Hematopoietic multipotent progenitor cell treated with erythropoietin and hydrocortisone succinate and interleukin-3 and kit ligand, for 8 days (in vitro differentiated cells): ENCODE measurements at places on chromosomes 7 and 10.

- peak; percentile 41 for DNase-seq
These were observed 2.0 kb upstream of the SFTPA1 start for GRCh38 chr10:79608505-79609375.

- no peak for DNase-seq
These were observed 123.8 kb downstream of the CCDC71L start for GRCh38 chr7:106537119-106537518.

- DNase-seq: no peak
These were observed 97.2 kb downstream of the RALA start for GRCh38 chr7:39720586-39720985.

DNA sequence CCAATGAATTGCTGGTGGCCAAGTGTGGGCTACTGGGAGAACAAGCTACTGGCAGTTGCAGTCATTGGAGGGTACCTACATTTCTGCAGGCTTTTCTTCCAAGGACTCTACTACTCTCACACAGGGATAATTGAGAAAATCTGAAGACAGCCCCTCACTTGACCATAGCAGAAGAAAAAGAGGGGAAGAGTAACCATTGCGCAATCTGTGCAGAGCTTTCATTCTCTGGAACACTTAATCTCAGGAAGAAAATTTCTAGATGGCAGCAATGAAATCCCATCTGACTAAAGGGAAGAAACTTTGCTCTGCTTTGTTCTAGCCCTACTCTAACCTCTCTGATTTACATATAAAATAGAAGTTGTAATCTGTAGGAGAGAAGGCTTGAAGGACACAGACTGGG lies 1239.6 kb upstream of the SORCS1 start:
- DNase-seq: no peak

DNA sequence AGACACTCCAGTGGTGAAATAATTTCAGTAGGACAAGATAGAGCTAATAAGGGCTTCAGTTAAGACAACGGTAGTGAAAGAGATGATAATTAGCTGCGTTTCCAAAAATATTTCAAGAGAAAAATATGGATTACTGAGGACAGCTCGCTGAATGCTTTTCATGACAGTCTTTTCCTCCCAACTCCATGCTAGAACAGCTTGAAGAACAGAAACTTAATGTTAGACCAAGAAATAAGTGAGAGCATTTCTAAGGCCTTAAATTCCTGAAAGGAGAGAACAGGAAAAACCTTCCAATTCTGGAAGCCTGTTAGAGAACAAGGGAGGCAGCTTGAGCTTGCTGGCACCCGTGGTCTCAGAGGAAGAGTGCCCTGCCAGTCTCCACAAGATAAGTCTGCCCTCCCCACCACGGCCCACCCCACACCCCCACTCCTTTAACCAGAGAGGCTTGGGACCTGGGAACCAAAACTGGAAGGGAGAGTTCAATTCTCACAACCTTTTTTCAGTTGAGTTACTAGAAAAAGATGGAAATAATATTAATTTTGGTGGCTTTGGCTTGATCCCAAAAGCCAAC lies 1148.0 kb upstream of the CELF2 start:
- no peak for DNase-seq

- no peak for DNase-seq
These were observed 13.3 kb downstream of the KAT6B start for GRCh38 chr10:74839708-74840107.

- no peak for DNase-seq
These were observed 64.3 kb downstream of the MGMT start for GRCh38 chr10:129531195-129531968.

- no peak for DNase-seq
These were observed 11.5 kb upstream of the SLC29A3 start for GRCh38 chr10:71307469-71308085.

DNA sequence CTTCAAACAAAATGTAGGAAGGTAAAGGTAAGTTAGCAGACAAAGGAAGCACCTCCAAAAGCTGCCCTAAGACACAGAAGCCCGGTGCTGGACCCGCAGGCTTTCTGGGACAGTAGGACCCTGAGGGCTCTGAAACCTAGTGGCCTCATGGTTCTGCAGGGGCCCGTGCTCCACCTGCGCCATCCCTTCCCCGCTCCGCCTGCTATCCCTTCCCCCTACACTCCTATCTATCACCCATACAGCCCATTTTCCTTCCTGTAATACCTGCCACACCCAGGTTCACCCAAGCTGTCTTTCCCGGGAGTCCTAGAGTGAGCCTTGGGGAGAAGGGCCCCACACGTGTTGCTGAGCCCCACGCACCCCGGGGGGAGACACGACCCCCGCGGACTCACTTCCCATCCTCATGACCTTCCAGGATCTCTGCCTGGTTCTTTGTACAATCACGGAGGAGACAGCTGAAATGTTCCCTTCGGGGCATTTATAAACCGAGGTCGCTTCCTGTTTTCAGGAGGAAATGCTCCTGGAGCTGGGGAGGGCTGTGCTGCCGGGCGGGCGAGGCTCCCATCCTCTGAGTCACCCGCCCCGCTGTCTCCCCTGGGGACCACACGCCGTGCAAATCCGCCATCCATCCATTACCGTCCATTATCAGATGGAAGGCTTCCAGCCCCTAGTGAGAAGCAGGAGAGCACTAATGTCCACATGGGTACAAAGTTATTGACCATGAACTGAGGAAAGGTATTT lies 251.7 kb upstream of the PITRM1 start:
- DNase-seq: no peak

DNA sequence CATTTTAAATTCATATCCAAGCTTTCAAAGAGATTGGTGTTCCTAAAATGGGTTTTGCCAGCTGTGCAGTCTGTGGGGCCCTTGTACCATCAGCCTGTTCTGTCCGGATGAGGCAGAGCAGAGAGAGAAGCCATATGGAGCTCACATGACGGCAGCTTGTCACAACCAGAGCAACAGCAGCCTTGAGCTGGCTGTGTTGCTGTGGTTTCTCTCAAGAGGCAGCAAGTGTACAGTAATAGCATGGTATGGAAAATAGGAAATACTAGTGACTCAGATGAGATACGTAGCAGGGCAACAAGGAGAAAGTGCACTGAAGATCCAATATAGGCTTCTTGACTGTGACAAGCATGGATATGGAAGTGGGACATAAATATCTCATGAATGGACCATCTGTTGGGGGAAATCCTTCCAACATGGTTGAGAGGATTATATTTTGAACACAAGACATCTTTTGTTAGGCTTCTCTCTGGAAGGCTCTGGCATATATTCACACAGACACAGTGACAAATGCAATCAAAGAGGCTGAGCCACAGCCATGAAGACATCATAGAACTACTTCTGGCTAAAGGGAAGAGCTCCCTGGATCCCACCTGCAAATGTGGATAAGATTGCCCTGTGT lies 251.0 kb upstream of the TAC1 start:
- DNase-seq: no peak

GRCh38 chr7:138527746-138528223 lies 67.7 kb downstream of the TRIM24 start:
- peak; percentile 95 for DNase-seq

DNA sequence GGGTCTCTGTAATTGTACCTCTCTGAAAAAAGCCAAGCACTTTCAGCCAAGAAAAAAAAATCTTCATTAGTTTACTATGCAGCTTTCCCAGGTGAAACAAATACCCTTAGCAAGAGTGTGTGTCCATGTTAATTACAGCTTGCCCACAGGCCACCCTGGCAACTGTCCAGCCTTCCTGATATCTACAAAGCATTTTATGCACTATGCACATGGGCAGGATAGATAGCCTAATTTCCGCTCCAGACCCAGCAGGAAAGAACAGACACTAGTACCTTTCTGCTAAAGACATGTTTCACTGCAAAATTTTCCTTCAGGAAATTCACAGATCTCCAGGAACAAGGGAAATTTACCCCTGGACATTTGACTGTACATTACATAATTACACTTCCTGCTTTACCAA lies 24.4 kb downstream of the CACNA2D1 start:
- peak; percentile 52 for DNase-seq

- DNase-seq: peak; percentile 6
These were observed 97.2 kb upstream of the DKK1 start for GRCh38 chr10:52216852-52217251.

DNA sequence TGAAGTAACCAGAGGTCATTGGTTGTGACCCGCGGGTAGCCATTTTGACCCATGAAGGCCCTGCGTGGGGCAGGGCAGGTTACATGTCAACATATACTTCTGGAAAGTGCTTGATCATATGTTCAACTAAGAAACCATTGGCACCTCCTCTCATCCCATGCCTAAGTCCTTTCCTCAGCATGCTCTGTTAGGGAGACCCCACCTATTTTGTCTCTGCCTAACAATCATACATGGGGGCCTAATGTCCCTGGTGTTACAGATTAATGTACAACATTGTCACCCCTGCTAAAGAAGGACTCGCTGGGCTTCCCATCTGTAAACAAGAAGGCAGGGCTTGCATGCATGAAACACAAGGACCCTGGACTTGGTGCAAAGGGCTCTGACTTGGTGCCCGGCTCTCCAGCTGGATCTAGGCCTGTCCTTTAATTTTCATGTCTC lies 133.7 kb upstream of the TNS3 start:
- no peak for DNase-seq

DNA sequence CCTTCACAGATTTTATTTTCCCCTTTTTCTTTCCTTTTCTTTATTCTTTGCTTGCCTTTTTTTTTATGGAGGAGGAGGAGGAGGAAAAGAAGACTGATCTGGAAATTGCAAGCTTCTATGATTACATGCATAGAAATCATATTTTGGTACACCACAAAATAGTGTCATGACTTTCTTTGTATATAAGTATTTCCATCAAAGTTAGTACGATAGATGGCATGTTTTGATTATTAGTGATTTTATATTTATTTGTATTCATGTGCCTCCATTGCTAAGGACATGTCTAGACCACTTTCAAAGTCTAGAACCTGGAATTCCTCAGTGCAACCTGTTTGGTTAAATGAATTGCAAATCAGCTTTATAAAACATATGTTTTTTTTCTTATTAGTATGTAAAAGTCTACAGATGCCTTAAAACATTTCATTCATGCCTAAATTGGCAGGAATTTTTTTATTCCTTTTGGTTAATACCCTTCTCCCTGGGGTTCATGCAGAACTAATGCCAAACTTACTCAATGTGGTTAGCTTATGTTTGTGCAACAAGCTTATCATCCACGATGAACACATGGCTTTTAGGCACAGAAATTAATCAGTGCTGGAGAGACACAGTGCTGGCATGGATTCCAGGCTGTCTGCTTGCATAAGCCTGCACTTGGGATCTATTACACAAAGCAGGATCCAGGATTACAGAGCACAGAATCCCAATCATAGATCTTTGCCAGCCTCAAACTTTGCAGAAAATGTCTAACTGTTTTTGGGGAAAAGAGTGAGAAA lies 213.1 kb downstream of the CHRM2 start:
- DNase-seq: no peak

DNA sequence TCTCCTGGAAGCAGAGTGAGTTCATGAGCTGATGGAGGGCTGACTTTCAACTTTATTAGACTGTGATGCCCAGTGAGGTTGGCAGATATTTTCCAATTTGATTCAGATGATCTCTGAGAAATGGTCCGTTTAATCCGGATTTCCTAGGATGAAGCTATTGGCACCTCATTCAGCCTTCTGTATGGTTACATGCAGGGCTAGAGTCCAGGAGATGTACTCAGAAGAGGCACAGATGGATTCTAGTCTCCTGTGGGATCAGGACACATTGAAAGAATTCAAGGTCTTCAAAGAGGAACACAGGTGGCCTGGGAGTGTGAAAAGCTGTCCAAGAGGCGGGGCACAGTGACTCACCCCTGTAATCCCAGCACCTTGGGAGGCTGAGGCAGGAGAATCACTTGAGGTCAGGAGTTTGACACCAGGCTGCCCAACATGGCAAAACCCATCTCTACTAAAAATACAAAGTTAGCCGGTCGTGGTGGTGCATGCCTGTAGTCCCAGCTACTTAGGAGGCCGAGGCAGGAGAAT lies 23.0 kb upstream of the RHEB start:
- DNase-seq: no peak

GRCh38 chr7:30785786-30786185 lies 14.6 kb downstream of the MINDY4 start:
- DNase-seq: no peak

- peak; percentile 79 for DNase-seq
These were observed 41.8 kb upstream of the HYCC1 start for GRCh38 chr7:23055582-23056178.

DNA sequence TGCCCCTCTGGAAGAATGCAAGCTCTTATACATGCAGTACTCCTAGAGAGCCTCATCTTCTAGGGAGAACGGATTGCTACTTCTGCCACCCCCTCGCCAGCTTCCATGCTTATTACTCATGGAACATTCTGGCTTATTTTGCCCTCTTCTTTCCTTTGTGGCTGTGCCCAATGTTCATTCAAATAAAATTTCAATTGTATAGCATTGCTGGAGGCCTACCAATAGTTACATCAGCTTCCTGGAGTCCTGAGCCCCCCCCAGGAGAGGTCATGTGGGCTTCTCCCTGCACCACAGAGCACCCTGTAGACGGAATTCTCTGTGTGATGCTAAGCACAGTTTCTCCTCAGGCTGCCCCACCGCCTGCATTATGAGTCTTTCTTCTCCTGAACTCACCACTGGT lies 1094.0 kb downstream of the KCNMA1 start:
- no peak for DNase-seq

- DNase-seq: peak; percentile 20
These were observed 737 bp downstream of the ZMIZ1 start for GRCh38 chr10:79069325-79070080.

DNA sequence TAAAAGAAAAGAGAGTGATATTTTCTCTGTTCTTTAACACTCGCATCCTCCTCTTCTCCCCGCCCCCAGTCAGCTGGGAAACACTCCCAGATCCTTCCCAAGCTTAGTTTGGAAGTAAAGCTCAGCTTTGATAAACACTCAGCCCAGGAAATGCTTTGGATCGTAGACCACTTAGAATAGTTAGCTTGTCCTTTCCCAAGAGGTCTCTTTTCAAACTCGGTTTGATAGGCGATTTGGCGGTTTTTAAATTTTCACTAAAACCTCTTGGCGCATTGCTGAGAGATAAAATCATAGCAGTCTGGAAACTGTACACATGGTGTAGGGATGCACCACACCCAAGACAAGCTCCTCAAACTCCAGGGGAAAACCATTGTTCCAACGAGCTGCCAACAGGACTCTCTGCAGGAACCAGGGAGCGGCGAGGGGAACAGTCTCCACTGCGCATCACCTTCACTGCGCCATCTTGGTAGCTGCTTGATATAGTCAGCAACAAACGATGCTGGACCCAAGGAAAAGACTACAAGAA lies 22.3 kb downstream of the SMURF1 start:
- DNase-seq: no peak

- peak; percentile 70 for DNase-seq
These were observed 23.6 kb upstream of the VPS41 start for GRCh38 chr7:38932509-38933168.
